ENCODE measurements at places on chromosomes 16 and 17.

GRCh38 chr16:3542601-3543373 lies 34.4 kb downstream of the NLRC3 start:
- H3K4me3 ChIP-seq, result no peak overlapping the region
- H3K27me3 ChIP-seq, result no peaks in the 10 kb centered on the region
- no peak for DNase-seq
- no peaks in the 10 kb centered on the region for H3K4me1 ChIP-seq
- H3K36me3 ChIP-seq, result peaks cover 38% of the 10 kb centered on the region
- H3K27ac ChIP-seq, result no peak overlapping the region

DNA sequence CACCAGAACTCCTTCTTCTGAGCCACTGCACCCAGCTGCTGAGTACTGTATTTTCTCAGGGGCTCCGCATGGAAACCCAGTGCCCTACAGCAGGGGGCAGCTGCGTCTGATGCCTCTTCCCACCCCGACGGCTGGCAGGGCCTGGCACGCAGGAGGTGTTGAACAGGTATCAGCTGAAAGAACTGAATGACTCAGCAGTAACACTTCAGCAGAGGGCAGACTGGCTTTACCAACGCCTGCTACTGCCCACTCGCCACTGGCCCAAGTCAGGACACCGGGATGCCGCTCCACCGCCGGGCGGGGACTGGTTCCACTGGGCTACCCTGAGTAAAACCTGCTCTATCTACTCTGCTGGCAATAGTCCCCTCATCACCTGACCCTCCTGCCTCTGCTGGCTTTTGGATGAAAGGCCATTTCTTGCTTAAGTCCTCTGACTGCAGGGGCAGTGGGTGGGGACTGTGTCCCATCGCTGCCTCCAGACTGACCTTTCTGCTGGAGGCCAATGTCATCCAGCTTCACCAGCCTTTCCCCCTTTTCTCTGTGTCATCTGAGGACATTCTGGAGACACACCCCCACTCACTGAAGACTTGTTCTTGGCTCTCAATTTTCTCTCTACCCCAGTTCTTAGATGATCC lies 100.4 kb upstream of the FA2H start:
- peaks cover 7% of the 10 kb centered on the region for H3K36me3 ChIP-seq
- no peak for DNase-seq
- H3K27ac ChIP-seq, result no peak overlapping the region
- peaks cover 18% of the 10 kb centered on the region for H3K4me1 ChIP-seq

DNA sequence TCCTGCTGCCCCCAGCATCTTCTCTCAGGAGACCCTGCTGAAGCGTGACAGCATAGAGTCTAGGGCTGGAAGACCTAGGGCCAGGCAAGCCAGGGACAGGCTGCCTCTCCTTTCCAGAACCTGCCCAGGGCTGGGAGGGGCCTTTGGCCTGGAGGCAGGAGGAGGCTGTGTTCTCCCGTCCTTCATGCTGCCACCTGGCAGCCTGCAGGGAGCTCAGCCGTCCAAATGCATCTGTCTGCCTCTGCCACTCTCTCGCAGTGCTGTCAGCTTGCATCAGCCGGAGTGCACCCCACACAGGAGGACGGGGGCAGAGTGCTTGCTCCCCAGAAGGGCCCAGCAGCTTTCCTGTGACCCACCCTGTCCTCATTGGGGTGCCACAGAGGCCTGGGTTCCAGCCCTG lies 31.3 kb downstream of the ARHGAP23 start:
- no peaks in the 10 kb centered on the region for H3K27me3 ChIP-seq
- no peak overlapping the region for H3K4me3 ChIP-seq
- DNase-seq, result no peak
- peaks cover 7% of the 10 kb centered on the region for H3K36me3 ChIP-seq
- no peak overlapping the region for H3K27ac ChIP-seq

DNA sequence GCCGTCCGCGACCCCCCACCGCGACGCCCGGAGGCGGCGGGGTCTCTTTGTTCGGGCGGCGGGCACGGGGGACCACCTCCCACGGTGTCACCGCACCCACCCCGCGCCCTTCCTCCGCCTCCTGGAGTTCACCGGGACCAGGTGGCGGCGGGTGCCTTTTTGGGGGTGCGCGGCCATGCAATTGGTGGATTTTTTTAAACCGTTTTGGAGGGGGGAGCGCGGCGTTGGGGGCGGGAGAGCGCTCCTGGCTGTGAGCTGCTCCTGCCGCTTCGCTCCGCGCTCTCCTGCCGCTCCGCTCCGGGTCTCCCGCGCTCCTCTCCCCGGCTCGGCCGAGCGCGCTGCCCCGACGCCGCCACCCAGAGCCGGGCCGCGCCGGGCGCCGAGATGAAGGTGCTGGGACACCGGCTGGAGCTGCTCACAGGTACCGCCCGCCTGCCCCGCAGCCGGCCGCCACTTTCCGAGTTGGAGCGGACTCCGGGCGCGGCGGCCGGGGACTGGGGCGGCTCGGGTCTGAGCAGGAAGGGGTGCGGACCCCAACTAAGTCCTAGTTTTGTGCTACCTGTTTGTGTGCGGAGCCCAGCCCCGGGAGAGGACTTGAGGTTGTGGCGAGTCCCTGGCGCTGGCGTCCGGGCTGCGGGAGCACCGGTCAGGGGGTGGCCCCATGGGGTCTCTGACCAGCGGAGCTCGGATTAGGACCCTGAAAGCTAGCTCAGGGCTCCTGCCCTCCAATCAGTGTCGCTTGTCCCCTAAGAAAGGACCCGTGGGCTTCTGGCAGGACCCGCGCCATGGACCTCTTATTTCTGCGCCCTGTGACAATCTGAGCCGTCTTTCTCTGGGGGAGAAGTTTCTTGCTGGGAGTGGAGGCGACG lies 35.7 kb upstream of the NDRG4 start:
- no peak overlapping the region for H3K27ac ChIP-seq
- peaks cover 27% of the 10 kb centered on the region for H3K27me3 ChIP-seq
- H3K36me3 ChIP-seq, result no peaks in the 10 kb centered on the region
- H3K4me3 ChIP-seq, result peak overlapping the region; percentile 59

DNA sequence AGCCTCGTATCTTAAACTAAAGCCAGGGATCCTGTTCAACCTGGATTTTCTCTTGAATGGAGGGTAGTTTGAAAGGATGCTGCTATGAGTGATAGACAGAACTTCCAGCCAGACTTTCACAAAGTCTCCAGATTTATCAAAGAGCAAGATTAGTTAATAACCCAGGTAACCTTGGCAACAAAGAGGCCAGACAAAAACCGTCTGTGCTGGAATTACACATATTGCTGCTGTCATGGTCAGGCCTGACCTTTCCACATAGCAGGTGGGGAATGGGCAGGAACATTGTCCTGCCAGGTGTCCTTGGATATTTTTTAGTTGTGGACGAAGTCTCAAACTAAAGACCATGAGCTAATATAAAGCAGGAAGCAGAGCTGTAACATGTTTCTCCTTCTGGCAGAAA lies 52.5 kb downstream of the HLF start:
- H3K4me1 ChIP-seq, result peaks cover 32% of the 10 kb centered on the region
- DNase-seq, result no peak
- H3K27me3 ChIP-seq, result no peaks in the 10 kb centered on the region
- no peak overlapping the region for H3K4me3 ChIP-seq

DNA sequence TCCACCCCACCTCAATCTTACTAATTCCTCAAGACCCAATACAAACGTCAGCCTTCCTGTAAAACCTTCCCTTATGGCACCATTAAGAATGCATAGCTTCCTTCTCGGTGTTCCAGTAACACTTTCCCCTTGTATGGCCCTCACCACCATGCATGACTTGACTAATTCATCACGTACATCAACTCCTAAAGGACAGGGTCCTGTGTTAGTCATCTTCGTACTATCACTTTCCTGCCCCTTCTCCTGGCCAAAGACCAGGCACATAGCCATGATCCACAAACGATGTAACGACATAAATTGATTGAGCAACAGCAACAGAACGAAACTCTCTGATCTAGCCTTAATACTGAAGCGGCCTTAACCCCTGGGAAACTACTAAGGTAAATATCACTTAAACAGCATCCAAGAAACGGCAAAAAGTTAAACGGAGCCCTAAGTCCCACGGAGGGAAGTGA lies 612 bp downstream of the PSMD12 start:
- no peaks in the 10 kb centered on the region for H3K27me3 ChIP-seq
- H3K27ac ChIP-seq, result peak overlapping the region; percentile 92
- no peaks in the 10 kb centered on the region for H3K36me3 ChIP-seq
- no peak for DNase-seq
